ENCODE measurements at places on chromosomes 7 and 10. TPM values are rescaled to one million over a fixed set of nuclear protein-coding genes. Genes with fewer than 3 reads are reported as not detected.

DNA sequence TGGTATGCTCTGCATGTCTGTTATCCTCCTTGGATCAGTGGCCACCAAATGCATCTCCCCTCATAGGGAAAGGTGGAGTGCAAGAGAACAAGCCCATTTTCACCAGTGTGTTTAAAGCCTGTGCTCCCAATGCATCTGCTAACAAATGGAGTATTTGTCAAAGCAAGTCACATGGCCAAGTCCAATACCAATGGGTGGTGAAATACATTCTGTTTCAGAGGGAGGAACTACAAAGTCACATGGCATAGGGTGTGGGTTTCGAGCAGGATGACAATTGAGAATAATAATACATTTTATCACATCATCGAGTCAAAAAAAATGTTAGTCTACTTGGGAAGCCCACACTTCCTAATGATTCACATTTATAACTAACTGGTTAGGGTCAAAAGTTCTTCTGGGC is 62.7 kb downstream of the SUGCT start:
- DNase-seq = no peak

The TBX20 gene
- polyA plus RNA-seq = 14.8 TPM

DNA sequence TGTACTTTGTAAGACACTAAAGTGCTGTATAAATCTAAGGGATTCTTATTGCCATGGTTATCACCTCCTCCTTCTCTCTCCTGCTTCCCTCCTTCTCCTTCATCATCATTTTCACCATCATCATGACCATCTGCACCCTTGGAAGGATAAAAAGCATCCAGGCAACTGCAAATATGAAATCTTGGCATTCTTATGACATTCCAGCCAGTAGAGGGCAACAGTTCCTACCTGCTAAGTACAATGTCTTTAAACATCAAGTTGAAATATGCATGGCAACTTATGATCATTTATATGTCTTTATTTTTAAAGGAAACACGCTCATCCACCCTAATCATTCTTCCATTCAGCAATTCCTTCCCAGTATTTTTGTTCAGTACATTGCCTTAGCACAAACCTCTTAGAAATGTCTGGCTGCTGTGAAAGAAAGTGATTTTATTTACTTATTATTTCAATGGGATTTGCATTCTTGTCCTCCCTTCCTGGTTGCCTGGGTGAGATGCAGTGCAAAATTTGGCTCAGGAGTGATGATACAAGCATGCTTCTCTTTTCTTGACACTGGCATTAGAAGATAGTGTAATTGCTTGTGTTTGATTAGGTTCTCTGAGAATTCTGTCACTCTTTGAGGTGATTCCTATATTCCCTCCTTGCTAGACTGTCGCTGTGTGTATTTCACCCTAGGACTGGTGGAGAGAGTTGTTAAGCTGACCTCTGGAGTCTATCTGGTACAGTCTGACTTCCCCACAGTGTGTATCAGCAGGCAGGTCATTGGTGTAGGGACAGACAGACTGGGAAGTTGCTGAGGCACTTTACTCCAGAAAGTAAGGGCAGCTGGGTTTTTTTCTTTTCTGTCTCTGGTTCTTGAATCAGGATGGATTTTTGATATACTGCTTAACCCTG is 188.5 kb upstream of the BMPER start:
- DNase-seq = no peak

DNA sequence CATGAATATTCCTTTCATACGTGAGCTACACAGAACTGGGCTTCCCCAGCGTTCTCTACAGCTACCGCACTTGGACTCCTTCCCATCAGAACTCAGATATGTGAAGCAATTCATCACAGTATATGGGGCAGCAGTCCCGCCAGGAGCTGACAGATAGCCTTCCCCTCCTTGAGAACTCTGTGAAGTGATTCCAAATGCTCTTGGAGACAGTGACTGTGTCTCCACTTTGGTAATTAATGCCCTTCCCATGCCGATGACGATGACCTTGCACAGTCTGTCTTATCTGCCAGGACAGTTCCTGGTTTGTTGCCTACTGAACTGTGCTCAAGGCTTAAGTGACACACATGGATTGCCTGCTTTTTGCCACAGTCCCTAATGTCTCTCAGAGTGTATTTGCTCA is 75.0 kb upstream of the AFAP1L2 start:
- peak; percentile 54 for DNase-seq

DNA sequence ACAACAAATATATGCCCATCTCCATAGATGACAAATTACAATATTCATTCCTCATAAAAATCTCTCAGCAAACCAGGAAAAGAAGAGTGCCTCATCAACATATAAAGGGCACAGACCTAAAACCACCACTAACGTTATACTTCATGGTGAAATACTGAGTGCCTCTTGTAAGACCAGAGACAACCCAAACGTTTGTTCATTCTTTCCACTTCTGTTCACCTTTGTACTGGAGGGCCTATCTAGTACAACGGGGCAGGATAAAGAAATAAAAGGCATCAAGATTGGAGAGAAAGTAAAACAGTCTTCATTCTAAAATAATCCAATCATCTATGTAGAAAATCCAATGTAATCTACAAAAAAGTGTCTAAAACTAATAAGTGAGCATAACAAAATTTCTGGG is 79.1 kb downstream of the LARP4B start:
- DNase-seq = no peak

The SLC29A3 gene
- 1.4 TPM for polyA plus RNA-seq
